ENCODE measurements at places on chromosomes 16 and 17. TPM values are rescaled to one million over a fixed set of nuclear protein-coding genes. Genes with fewer than 3 reads are reported as not detected.

GRCh38 chr16:88705801-88706228, 393 bp downstream of the RNF166 start:
- no peaks in the 10 kb centered on the region for H3K27me3 ChIP-seq
- H3K4me3 ChIP-seq: peak overlapping the region; percentile 76
- peaks cover 43% of the 10 kb centered on the region for H3K36me3 ChIP-seq

DNA sequence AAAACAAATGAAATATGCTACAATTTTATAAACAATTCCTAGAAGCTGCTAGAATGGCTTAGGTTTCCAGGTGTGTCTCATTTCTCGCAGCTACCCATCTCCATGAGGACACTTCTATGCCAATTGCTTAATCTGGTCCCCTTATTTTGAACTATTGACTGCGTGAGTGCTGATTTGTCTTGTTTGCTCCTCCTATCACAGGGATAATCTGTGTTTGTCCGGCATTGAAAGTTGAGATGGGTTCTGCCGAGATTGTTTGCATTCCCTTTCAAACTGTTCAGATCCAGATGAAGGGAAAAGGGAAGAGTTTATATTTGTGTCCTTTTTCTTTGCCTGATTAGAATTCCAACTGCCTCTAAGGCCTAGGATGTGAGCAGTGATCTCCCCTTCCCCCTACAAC, 21.7 kb upstream of the COX10 start:
- H3K36me3 ChIP-seq: peaks cover 3% of the 10 kb centered on the region
- no peaks in the 10 kb centered on the region for H3K27me3 ChIP-seq
- no peaks in the 10 kb centered on the region for H3K4me1 ChIP-seq
- no peak overlapping the region for H3K27ac ChIP-seq
- DNase-seq: no peak

- H3K4me1 ChIP-seq: no peaks in the 10 kb centered on the region
- H3K4me3 ChIP-seq: no peak overlapping the region
- no peak for DNase-seq
- no peaks in the 10 kb centered on the region for H3K36me3 ChIP-seq
- no peaks in the 10 kb centered on the region for H3K27me3 ChIP-seq
- no peak overlapping the region for H3K27ac ChIP-seq
These were observed 160.7 kb downstream of the AXIN2 start for GRCh38 chr17:65400701-65401100.

GRCh38 chr17:32863559-32863958, 13.4 kb downstream of the MYO1D start:
- H3K27me3 ChIP-seq: no peaks in the 10 kb centered on the region
- H3K4me1 ChIP-seq: peaks cover 8% of the 10 kb centered on the region
- H3K27ac ChIP-seq: no peak overlapping the region
- H3K36me3 ChIP-seq: no peaks in the 10 kb centered on the region
- DNase-seq: no peak

The KRTAP1-1 gene
- not detected for polyA plus RNA-seq

The SSTR5 gene
- polyA plus RNA-seq: not detected

The SHCBP1 gene
- polyA plus RNA-seq: 4.2 TPM

DNA sequence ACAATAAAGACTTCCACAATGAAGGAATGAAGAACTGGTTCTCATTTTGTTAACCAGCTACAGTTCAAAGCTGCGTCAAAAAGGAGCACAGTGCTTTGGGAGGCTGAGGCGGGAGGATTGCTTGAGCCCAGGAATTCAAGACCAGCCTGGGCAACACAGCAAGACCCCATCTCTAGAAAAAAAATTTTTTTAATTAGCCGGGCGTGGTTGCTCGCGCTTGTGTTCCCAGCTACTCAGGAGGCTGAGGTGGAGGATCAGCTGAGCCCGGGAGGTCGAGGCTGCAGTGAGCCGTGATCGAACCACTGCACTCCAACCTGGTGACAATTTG, 764 bp upstream of the SLC6A4 start:
- H3K4me1 ChIP-seq: peaks cover 30% of the 10 kb centered on the region
- H3K27ac ChIP-seq: no peak overlapping the region
- no peak for DNase-seq
- H3K27me3 ChIP-seq: no peaks in the 10 kb centered on the region

DNA sequence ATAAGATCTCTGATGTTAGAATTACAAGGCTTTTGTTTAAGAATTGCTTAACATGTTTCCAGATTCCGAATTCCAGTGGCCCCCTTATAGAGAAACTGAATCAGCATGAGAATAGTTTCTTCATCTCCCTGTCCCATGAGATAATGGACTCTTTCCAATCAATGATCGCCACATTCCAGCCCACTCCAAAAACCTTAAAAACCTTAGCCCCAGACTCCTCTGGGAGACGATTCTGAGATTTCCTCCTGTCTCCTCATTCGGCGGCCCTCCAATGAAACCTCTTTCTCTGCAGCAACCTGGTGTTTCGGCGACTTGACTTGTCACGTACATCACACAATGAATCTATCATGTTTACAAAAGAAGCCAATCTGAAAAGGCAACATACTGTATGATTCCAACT, 197.1 kb upstream of the PSMD7 start:
- no peak overlapping the region for H3K4me3 ChIP-seq
- H3K27ac ChIP-seq: no peak overlapping the region
- H3K4me1 ChIP-seq: no peaks in the 10 kb centered on the region
- no peaks in the 10 kb centered on the region for H3K27me3 ChIP-seq
- DNase-seq: no peak
- no peaks in the 10 kb centered on the region for H3K36me3 ChIP-seq

- DNase-seq: no peak
- no peaks in the 10 kb centered on the region for H3K27me3 ChIP-seq
- H3K4me1 ChIP-seq: peaks cover 2% of the 10 kb centered on the region
- H3K27ac ChIP-seq: no peak overlapping the region
These were observed 11.1 kb downstream of the HIC1 start for GRCh38 chr17:2065949-2066400.

DNA sequence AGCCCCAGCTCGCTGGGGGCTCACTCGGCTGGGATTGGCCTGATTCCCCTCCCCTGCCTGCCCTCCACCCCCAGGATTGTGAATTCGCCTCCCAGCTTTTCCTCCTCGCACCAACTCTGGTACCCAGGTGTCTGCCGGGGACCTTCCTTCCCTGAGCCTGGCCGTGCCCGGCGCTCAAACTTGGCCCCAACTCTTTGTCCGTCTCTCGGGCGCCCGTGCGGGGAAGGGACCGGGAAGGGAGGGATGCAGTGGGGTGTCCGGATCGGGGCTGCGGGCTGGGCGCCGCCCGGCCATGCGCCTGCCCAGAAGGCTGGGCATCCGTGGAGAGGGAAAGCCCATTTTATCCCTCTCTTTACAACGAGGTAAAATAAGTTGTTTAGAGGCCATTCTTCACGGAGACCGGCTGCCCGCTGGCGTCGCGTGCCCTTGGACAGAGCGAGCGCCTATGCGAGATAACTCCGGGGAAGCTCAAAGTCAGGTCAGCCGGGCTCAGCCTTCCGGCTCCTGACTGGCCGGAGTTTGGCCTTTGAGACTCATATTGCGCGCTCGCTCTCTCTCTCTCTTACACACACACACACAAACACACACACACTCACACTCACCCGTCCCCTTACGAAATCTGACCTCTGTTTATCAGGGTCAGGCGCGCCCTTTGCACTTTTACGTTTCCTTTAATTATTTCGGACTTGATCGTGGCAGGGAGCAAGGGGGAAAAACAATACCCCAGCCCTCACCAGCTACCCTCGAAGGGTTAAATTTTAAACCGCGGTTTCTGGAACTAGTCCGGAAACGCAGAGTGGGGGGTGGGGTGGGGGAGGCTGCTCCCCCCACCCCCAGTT, 774 bp upstream of the MAF start:
- peaks cover 11% of the 10 kb centered on the region for H3K36me3 ChIP-seq
- peak overlapping the region; percentile 41 for H3K4me3 ChIP-seq
- peak; percentile 88 for DNase-seq
- H3K27ac ChIP-seq: peak overlapping the region; percentile 99

GRCh38 chr16:11334831-11335404, 10.3 kb upstream of the RMI2 start:
- H3K4me3 ChIP-seq: no peak overlapping the region
- DNase-seq: no peak
- no peak overlapping the region for H3K27ac ChIP-seq
- H3K27me3 ChIP-seq: no peaks in the 10 kb centered on the region

GRCh38 chr17:11943759-11944347, 53.4 kb downstream of the ZNF18 start:
- no peaks in the 10 kb centered on the region for H3K27me3 ChIP-seq
- no peaks in the 10 kb centered on the region for H3K4me1 ChIP-seq
- no peak overlapping the region for H3K27ac ChIP-seq
- H3K36me3 ChIP-seq: no peaks in the 10 kb centered on the region
- H3K4me3 ChIP-seq: no peak overlapping the region

The HP gene
- polyA plus RNA-seq: 15.2 TPM

The PERCC1 gene
- polyA plus RNA-seq: not detected

GRCh38 chr16:89147085-89147817, 24.3 kb upstream of the CDH15 start:
- H3K4me1 ChIP-seq: no peaks in the 10 kb centered on the region
- H3K36me3 ChIP-seq: peaks cover 2% of the 10 kb centered on the region
- H3K27me3 ChIP-seq: no peaks in the 10 kb centered on the region
- DNase-seq: no peak

GRCh38 chr16:3578610-3579551, 1.7 kb upstream of the NLRC3 start:
- H3K36me3 ChIP-seq: peaks cover 25% of the 10 kb centered on the region
- no peak overlapping the region for H3K27ac ChIP-seq
- H3K27me3 ChIP-seq: peaks cover 6% of the 10 kb centered on the region
- no peaks in the 10 kb centered on the region for H3K4me1 ChIP-seq

- H3K36me3 ChIP-seq: no peaks in the 10 kb centered on the region
- no peak for DNase-seq
- peaks cover 23% of the 10 kb centered on the region for H3K4me1 ChIP-seq
- no peaks in the 10 kb centered on the region for H3K27me3 ChIP-seq
- no peak overlapping the region for H3K27ac ChIP-seq
These were observed 6.1 kb upstream of the ATP6V0C start for GRCh38 chr16:2507665-2508064.

- DNase-seq: no peak
- H3K27me3 ChIP-seq: no peaks in the 10 kb centered on the region
- no peaks in the 10 kb centered on the region for H3K4me1 ChIP-seq
- no peak overlapping the region for H3K4me3 ChIP-seq
- no peak overlapping the region for H3K27ac ChIP-seq
These were observed 757.4 kb downstream of the CDH11 start for GRCh38 chr16:64364416-64364815.

The AOC3 gene
- polyA plus RNA-seq: 3.2 TPM

DNA sequence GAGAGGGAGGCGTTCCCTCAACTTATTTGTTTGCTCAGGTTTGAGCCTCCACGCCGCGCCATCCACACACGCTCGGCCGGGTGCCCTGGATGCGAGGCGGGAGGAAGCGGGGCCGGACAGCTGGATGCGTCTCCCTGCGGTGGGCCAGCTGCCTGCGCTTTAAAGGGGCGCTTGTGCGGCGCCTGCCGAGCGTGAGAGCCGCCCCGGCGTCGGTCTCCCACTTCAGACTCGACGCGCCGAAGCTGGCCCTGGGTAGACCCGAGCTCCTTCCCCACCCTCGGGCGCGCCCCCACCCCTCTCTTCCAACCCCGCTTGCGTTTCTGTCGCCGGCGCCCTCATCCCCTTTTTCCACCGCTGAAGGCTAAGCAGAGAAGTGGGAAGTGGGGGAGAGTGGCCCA, 527 bp upstream of the CHAD start:
- no peaks in the 10 kb centered on the region for H3K36me3 ChIP-seq
- H3K27ac ChIP-seq: no peak overlapping the region
- no peaks in the 10 kb centered on the region for H3K27me3 ChIP-seq
- DNase-seq: no peak

DNA sequence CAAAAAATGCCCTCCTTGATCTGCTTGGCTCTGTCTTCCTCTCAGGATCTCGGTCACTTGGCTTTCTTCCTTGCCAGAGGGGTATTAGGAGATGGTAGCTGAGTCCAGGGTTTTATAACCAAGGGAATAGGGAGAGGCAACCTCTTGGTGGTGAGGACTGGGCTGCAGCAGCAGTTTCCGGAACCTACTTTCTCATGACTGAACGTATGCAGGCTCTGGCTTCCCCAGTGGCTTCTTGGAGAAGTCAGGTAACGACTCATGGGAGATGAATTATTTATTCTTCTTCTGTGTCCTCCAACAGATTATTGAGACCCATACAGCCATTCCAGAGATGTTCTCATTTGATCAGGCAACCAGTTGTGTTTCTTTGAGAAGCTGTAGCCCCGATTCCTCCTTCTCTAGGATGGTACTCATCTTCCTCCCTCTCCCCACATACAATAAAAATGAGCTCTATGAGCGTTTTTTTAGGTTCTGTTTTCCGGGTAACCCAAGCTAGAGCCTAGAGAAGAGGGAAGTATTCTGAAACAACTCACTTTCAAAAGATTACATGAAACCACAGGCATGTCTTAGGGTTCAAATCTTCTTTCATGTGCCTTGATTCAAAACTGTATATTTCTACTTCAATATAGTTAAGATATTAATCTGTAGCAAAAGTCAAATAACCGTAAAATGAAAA, 22.3 kb upstream of the DHX40 start:
- H3K27me3 ChIP-seq: no peaks in the 10 kb centered on the region
- H3K4me1 ChIP-seq: no peaks in the 10 kb centered on the region
- H3K4me3 ChIP-seq: no peak overlapping the region
- no peak for DNase-seq
- no peaks in the 10 kb centered on the region for H3K36me3 ChIP-seq

- H3K4me1 ChIP-seq: no peaks in the 10 kb centered on the region
- H3K36me3 ChIP-seq: no peaks in the 10 kb centered on the region
- no peak overlapping the region for H3K4me3 ChIP-seq
These were observed 464.7 kb upstream of the TOM1L1 start for GRCh38 chr17:54435966-54436365.

- no peak overlapping the region for H3K27ac ChIP-seq
- peak overlapping the region; percentile 79 for H3K4me3 ChIP-seq
- no peaks in the 10 kb centered on the region for H3K4me1 ChIP-seq
- DNase-seq: peak; percentile 32
- no peaks in the 10 kb centered on the region for H3K27me3 ChIP-seq
These were observed 1.0 kb downstream of the TELO2 start for GRCh38 chr16:1494129-1494640.

DNA sequence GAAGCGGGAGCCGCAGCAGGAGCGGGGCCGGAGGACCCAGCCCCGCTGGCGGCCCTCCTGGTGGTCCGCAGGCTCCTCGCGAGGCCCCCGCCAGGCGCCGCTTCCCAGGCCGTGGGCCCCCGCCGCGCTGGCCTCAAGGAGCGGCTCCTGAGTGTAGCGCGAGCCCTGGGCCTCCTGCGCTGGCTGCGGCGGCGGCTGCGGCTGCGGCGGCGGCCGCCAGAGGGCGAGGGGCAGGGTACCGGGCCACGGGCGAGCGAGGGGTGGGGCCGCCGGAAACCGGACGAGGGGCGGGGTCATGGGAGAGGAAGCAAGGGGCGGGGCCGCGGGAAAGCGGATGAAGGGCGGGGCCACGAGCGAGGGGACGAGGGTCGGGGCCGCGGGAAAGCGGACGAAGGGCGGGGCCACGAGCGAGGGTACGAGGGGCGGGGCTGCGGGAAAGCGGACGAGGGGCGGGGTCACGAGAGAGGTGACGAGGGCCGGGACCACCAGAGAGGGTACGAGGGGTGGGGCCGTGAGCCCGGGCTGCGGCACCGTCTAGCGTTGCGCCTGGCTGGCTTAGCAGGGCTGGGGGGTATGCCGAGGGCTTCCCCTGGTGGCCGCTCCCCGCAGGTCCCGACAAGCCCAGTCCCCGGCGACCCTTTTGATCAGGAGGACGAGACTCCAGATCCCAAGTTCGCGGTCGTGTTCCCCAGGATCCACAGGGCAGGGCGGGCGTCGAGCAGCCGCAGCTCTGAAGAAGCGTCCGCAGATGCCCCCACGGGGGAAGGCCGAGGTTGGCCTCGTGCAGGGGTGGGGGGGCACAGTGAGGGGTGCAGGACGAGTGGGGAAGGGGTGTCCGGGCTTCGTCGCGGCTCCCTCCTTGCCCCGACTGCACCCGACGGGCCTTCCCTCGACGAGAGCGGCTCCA, 1.7 kb downstream of the MYO15B start:
- peak overlapping the region; percentile 69 for H3K4me3 ChIP-seq
- H3K4me1 ChIP-seq: no peaks in the 10 kb centered on the region
- H3K36me3 ChIP-seq: peaks cover 2% of the 10 kb centered on the region
- H3K27me3 ChIP-seq: no peaks in the 10 kb centered on the region
- DNase-seq: peak; percentile 96
